ENCODE measurements at places on chromosomes 1 and 21.

GRCh38 chr1:220157738-220158137 is 63.8 kb downstream of the IARS2 start:
- no peak overlapping the region for H3K4me3 ChIP-seq
- no peak for DNase-seq
- peaks cover 4% of the 10 kb centered on the region for H3K36me3 ChIP-seq
- no peaks in the 10 kb centered on the region for H3K27me3 ChIP-seq
- no peaks in the 10 kb centered on the region for H3K4me1 ChIP-seq

GRCh38 chr1:181251713-181252075 is 163.2 kb downstream of the IER5 start:
- DNase-seq = no peak
- H3K36me3 ChIP-seq = no peaks in the 10 kb centered on the region
- no peak overlapping the region for H3K27ac ChIP-seq
- no peaks in the 10 kb centered on the region for H3K27me3 ChIP-seq
- H3K4me1 ChIP-seq = no peaks in the 10 kb centered on the region

- no peak overlapping the region for H3K4me3 ChIP-seq
- H3K36me3 ChIP-seq = no peaks in the 10 kb centered on the region
- peak; percentile 7 for DNase-seq
- H3K27me3 ChIP-seq = peaks cover 71% of the 10 kb centered on the region
Measured at GRCh38 chr1:4745560-4745959, 91.2 kb downstream of the AJAP1 start.

GRCh38 chr1:178490967-178491366 is 5.8 kb downstream of the CLEC20A start:
- H3K4me3 ChIP-seq = no peak overlapping the region
- H3K27me3 ChIP-seq = no peaks in the 10 kb centered on the region
- no peak for DNase-seq
- H3K36me3 ChIP-seq = no peaks in the 10 kb centered on the region
- no peak overlapping the region for H3K27ac ChIP-seq

DNA sequence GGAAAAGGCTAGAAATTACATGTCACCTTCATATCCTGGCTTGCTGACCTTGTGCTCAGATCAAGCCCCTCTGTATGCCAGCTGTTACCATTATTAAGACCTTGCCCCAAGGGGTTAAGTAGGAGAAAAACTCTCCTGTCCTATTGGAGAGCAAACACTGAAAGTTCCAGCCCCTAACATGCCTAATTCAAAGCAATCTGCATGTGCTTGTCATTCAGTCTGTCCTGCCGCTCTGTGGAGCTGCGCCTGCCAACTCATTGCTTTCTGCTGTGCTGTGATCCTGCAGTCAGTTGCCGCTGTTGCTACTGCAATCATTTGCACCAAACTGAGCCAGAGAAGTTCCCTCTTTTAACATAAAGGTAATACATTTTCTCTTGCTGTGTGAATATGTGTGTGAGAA is 113.4 kb downstream of the DISP1 start:
- no peak overlapping the region for H3K27ac ChIP-seq
- DNase-seq = no peak
- H3K4me3 ChIP-seq = no peak overlapping the region
- H3K27me3 ChIP-seq = no peaks in the 10 kb centered on the region

- peaks cover 99% of the 10 kb centered on the region for H3K27me3 ChIP-seq
- H3K4me3 ChIP-seq = no peak overlapping the region
- no peak overlapping the region for H3K27ac ChIP-seq
- no peak for DNase-seq
- H3K4me1 ChIP-seq = no peaks in the 10 kb centered on the region
Measured at GRCh38 chr1:5479876-5480646, 512.2 kb downstream of the NPHP4 start.

GRCh38 chr1:44406737-44407429 is 1.8 kb downstream of the RNF220 start:
- H3K27ac ChIP-seq = no peak overlapping the region
- H3K4me1 ChIP-seq = 0 out of 2 replicates have a peak, but pooled peaks cover 4% of the 10 kb centered on the region
- no peaks in the 10 kb centered on the region for H3K36me3 ChIP-seq
- H3K27me3 ChIP-seq = peaks cover 60% of the 10 kb centered on the region

DNA sequence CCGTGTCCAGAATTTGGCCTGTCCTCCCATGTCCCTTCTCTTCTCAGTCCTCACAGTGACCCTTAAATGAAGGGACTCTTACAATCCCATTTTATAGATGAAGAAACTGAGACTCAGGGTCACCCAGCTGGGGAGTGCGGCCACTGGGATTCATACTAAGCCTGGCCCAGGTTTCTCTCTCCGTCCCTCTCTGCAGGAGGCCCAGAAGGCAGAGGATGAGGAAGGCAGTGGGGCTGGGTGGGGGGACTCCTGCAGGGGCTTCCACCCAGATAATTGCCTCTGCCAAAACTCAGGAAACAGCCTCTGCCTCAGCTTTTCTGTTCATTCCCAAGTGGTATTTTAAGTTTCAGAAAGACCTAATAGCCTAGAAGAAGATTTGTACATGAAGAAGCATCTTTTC is 299.8 kb downstream of the MATN1 start:
- no peaks in the 10 kb centered on the region for H3K36me3 ChIP-seq
- H3K4me3 ChIP-seq = no peak overlapping the region
- peaks cover 91% of the 10 kb centered on the region for H3K27me3 ChIP-seq
- no peak for DNase-seq
- no peaks in the 10 kb centered on the region for H3K4me1 ChIP-seq

DNA sequence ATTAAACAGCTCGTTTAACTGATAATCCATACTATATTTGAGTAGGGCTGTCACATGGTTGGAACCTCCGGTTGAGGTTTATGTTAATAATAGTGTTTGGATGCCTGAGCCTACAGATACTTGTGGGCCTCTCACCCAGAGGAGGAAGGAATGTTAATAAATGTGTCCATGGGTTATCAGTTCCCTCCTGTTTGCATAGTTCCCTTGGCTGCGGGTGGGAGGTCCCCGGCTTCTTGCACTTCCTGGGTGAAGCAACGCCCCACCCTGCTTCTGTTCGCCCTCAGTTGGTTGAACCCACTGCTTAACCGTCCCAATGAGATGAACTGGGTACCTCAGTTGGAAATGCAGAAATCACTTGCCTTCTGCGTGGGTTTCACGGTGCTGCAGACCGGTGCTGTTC is 23.6 kb upstream of the GBP1 start:
- H3K4me1 ChIP-seq = no peaks in the 10 kb centered on the region
- DNase-seq = no peak
- H3K27me3 ChIP-seq = no peaks in the 10 kb centered on the region
- no peak overlapping the region for H3K4me3 ChIP-seq
- no peak overlapping the region for H3K27ac ChIP-seq

- DNase-seq = no peak
- H3K36me3 ChIP-seq = no peaks in the 10 kb centered on the region
- no peak overlapping the region for H3K27ac ChIP-seq
- H3K27me3 ChIP-seq = no peaks in the 10 kb centered on the region
Measured at GRCh38 chr1:167106119-167106461, 12.2 kb downstream of the STYXL2 start.

DNA sequence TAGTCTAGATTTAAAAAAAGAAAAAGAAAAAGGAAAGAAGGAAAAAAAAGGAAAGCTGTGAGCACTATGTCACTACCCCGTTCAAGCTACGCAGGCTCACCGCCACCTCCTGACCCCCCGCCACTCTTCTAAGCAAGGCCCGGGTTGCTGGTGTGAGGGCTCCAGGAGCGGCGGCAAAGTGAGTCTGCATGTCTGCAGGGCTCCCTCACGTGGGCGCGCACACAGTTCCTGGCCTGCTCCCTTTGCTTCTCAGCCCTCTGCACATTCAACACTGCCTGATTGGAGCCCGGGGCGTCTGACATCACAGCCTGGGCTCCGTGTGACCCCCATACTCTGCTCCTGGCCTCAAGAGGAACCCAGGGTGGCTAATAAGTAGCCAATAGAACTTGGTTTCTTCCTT is 81.4 kb upstream of the TLR5 start:
- no peaks in the 10 kb centered on the region for H3K27me3 ChIP-seq
- H3K4me3 ChIP-seq = no peak overlapping the region
- no peak overlapping the region for H3K27ac ChIP-seq
- DNase-seq = no peak
- no peaks in the 10 kb centered on the region for H3K4me1 ChIP-seq
- H3K36me3 ChIP-seq = no peaks in the 10 kb centered on the region

DNA sequence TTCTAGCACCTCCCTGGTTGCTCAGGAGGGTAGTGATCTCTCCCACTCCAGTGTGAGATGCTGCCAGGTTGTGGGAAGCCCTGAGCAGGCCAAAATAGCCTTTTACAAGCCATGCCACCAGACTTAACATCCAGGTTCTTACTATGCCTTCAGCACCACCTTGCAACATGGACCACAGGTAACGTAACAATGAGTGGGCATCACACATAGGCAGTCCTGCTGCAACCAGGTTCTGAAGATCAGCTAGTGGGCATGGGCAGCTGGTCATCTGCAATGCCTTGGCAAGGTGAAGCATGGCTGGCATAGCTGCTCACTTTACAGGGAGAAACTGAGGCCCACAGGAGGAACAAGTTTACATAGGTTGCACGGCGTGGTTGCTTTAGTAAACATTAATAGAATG is 40.7 kb downstream of the DHCR24 start:
- H3K4me3 ChIP-seq = no peak overlapping the region
- no peak for DNase-seq

DNA sequence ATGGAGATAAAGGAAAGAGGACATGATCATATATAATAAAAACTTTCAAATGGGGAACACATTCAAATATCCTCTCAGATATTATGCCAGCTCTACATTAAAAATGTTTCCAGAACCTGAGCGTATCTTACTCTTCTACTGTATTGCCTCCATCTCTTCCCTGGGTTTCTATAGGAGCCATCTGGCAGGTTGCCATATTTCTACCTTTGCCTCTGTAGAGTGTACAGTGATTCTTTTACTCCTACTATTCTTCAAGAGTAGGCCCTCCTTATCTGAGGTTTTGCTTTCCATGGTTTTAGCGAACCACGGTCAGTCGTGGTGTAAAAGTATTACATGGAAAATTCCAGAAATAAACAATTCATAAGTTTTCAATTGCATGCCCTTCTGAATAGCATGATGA is 259.5 kb downstream of the GRIK1 start:
- no peaks in the 10 kb centered on the region for H3K4me1 ChIP-seq
- no peak overlapping the region for H3K4me3 ChIP-seq
- no peaks in the 10 kb centered on the region for H3K27me3 ChIP-seq

GRCh38 chr1:201264554-201264953 is 18.8 kb upstream of the PKP1 start:
- no peak overlapping the region for H3K27ac ChIP-seq
- H3K4me1 ChIP-seq = no peaks in the 10 kb centered on the region
- no peak for DNase-seq
- H3K27me3 ChIP-seq = peaks cover 19% of the 10 kb centered on the region
- no peaks in the 10 kb centered on the region for H3K36me3 ChIP-seq

- no peaks in the 10 kb centered on the region for H3K4me1 ChIP-seq
- no peak overlapping the region for H3K27ac ChIP-seq
- no peak for DNase-seq
- H3K27me3 ChIP-seq = peaks cover 75% of the 10 kb centered on the region
- H3K4me3 ChIP-seq = no peak overlapping the region
Measured at GRCh38 chr1:7174561-7174960, 389.3 kb downstream of the CAMTA1 start.

DNA sequence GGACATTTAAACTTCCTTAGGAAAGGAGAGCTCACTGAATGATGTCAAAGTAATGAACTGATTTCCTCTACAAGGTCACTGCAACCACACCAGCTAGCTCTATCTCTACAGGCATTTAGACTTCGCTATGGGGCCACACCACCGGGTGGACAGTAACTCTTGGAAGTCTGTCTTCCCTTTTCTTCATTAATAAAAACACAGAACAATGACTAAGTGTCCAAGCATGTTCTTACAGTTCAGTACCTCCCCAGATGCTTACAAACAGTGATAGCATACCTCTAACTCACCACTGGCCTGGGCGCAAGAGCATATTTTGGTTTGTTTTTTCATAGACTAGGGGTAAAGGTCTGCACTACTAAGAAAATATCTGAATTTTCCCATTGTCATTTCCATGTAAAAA is 54.6 kb downstream of the SIM2 start:
- H3K4me1 ChIP-seq = no peaks in the 10 kb centered on the region
- H3K36me3 ChIP-seq = no peaks in the 10 kb centered on the region
- H3K27ac ChIP-seq = no peak overlapping the region
- no peak overlapping the region for H3K4me3 ChIP-seq
- DNase-seq = no peak

GRCh38 chr1:207649210-207649753 is 4.3 kb downstream of the CR1L start:
- no peaks in the 10 kb centered on the region for H3K4me1 ChIP-seq
- no peak overlapping the region for H3K4me3 ChIP-seq
- no peak for DNase-seq
- no peak overlapping the region for H3K27ac ChIP-seq

DNA sequence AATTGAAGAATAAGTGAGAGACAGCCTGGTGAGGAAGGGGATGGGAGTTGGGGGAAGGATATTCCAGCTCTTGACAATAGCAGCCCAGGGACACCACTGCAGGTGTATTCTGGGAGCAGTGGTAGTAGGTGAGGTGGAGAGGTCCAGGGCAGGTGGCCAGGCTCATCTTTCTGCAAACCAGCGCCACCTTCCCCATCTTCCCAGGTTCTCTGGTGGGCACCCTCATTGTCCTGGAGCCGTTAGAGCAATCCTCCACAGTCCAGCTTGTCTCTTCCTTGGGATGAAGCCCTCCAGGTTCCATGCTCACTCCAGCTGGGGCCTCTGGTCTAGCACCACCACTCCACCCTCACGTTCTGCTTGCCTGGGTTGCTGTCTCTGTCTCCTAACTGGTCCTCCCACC is 97.0 kb downstream of the IER5 start:
- H3K4me3 ChIP-seq = no peak overlapping the region
- H3K27me3 ChIP-seq = no peaks in the 10 kb centered on the region
- no peak for DNase-seq
- no peak overlapping the region for H3K27ac ChIP-seq
- H3K4me1 ChIP-seq = no peaks in the 10 kb centered on the region

GRCh38 chr1:93615582-93616150 is 66.0 kb downstream of the BCAR3 start:
- no peaks in the 10 kb centered on the region for H3K27me3 ChIP-seq
- no peak for DNase-seq
- H3K36me3 ChIP-seq = no peaks in the 10 kb centered on the region
- no peaks in the 10 kb centered on the region for H3K4me1 ChIP-seq
- no peak overlapping the region for H3K27ac ChIP-seq

DNA sequence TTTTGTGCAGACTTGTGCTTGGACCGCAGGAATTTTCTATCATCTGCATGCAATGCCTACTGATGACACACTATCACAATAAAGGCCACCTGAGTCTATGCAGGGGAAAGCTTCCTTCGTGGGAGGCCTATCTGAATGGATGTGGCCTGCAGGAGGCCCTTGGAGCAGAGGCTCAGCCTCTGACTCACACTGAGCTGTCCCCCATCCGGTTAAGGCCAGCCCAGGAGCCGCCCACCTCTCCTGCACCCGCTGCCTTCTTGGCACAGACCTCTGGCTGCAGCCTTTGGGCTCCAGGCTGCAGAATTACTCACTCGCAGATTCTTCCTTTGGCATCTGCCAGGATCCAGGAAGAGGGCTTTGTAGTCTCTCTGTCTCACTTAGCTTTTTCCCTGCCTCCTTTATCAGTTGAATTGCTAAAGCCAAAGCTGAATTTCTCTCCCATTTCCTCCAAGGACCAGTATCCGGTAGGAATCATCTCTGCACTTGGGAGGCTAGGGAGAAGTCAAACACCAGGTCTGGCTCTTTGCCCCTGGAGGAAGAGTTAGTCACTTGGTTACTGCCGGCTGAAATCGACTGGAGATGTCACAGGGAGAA is 65.1 kb upstream of the JUN start:
- peaks cover under 1% of the 10 kb centered on the region for H3K4me1 ChIP-seq
- no peaks in the 10 kb centered on the region for H3K36me3 ChIP-seq
- no peaks in the 10 kb centered on the region for H3K27me3 ChIP-seq
